T-helper 9 cell (primary cell): ENCODE measurements at places on chromosomes 5 and 9.

DNA sequence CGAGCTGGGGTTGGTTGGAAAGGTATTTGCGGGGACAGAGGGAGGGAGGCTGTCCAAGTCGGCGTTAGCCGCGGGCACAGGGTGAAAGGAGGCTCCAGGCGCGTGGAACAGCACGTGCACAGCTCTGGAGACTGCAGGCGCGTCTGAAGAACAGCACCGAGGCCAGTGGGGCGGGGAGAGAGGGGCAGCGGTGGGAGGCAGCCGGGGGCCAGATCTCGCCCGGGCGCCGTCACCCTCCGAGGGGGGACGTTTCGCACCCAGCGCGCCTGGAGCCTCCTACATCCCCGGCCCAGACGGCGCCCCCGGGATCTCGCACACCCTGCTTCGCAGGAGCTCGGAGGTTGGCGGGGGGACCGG lies 79.6 kb downstream of the NTNG2 start:
- DNase-seq = no peak

- DNase-seq = no peak
These were observed 52.4 kb upstream of the PPARGC1B start for GRCh38 chr5:149677731-149678130.

DNA sequence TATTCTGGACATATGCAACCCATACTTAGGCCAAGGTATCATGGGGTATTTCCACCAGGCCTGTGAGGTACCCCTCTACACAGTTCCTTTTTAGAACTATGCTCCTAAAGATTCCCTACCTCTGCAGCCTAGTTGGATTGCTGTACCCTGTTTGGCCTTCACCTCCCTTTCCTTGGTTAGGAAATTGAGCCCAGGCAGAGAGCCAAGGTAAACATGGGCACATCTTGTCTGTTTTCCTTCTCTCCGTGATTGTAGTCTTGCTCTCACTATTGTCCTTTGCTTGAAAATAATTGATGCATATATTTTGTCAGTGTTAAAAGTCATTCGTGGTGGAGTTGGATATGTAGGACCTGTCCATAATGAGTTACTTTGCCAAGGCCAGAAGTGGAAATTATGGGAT lies 26.7 kb downstream of the BDP1 start:
- no peak for DNase-seq

DNA sequence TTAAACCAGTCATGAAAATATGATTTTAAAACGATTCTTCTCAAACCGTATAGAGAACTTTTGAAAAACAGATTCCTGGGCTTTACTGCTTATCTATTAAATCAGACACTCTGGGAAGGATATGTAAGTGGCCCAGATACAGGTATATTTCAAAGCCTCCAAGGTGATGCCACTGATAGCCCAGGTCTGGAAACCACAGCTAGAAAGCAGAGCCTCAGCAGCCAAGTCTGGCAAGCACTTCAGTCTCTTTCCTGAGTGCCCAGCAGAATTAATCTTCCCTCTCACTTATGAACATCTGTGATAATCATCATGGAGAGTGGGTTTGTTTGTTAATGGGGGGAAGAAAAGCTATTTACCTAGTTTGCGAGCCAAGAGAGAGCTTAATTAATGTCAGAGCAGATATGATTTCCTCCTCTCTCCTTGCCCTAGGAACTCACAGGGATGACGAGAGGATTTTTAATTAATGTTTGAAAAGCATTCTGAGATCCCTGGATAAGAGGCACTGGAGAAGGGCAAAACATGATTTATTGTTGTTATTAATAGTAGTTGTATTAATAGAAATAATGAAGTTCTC lies 368.4 kb downstream of the TLE1 start:
- no peak for DNase-seq

- no peak for DNase-seq
These were observed 114.9 kb downstream of the PDZD2 start for GRCh38 chr5:31753700-31754357.

- DNase-seq = no peak
These were observed 53.6 kb downstream of the FER start for GRCh38 chr5:108801301-108801700.
